Smooth muscle cell of the umbilical artery (primary cell): ENCODE measurements at places on chromosomes 4 and X. TPM values are rescaled to one million over a fixed set of nuclear protein-coding genes. Genes with fewer than 3 reads are reported as not detected.

The NCAPG gene
- 2.1 and 20.7 TPM in 2 replicates for total RNA-seq

The EDA gene
- under 0.01 and 0.23 TPM in 2 replicates for total RNA-seq

The ZFYVE28 gene
- total RNA-seq, result 8.0 and 8.1 TPM in 2 replicates

The SYNPO2 gene
- 19.5 and 48.1 TPM in 2 replicates for total RNA-seq

The CXCL13 gene
- not detected in 2 replicates for total RNA-seq

The ZNF157 gene
- 0.09 TPM in 1 of 2 replicates, not detected in the other for total RNA-seq
